ENCODE measurements at places on chromosomes 7 and 10.

- no peak for DNase-seq
Observed at GRCh38 chr7:146503844-146504243, 387.2 kb downstream of the CNTNAP2 start.

DNA sequence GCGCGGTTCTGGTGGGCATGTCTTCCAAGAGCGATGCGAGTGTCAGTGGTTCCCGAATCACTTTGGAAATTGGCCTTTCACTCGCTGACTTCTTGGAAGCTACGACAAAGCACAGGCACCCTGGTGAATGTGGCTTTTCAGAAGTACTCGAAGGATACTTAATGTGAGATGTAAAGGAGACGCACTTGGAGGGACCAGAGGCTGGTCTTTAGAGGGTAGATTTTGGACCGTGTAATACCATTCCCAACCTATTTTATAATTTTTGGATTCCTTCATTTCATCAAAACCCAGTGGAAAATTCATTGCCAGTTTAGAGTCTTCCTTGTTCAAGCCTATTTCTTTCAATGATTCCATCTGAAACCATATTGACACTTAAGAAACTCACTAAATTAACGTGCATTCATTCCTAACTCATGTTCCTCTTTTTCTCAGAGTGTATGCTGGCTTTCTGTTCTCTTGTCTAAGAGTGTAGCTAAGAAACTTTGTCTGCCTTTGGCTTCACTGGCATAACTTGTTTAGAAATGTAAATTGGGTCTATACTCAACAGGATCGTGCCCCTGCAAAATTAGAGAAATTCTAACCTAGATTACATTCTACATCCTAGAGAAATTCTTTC, 645 bp upstream of the COPG2 start:
- no peak for DNase-seq

DNA sequence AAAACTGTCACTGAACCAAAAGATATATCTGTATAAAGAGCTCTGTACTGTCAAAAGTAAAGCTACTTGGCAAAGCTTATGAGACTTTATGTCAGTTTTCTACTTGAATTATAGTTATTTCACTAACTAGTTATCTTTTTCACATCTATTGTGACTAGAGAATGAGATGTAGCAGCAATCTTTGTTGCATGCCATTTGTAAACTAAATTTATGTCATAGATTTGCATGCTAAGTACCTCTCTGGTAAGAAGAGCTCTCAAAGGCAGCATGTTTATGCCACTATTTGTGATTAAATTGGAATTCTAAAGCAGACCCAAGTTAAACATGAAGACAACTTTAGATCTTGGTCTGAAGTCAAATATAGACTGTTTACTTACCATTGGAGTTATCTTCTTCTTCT, 300.6 kb downstream of the CNTNAP2 start:
- no peak for DNase-seq

DNA sequence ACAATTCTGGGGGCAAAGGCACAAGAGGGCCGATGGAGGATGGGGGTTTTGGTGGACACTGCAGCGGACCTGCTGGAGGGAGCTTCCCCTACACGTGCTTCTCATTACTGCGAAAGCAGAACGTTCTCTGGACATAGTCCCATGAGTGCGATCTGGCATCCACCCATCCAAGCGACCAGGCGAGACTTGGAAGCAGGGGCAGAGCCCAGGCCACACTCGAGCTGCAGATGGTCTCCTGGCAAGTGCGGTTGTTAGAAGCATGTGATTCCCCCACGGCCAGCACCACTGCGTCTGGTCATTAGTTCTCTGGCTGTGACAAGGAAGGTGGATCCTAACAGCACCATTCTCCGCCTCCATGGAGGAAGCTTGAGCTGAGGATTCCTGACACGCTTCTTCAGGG, 118.4 kb upstream of the TCERG1L start:
- no peak for DNase-seq

DNA sequence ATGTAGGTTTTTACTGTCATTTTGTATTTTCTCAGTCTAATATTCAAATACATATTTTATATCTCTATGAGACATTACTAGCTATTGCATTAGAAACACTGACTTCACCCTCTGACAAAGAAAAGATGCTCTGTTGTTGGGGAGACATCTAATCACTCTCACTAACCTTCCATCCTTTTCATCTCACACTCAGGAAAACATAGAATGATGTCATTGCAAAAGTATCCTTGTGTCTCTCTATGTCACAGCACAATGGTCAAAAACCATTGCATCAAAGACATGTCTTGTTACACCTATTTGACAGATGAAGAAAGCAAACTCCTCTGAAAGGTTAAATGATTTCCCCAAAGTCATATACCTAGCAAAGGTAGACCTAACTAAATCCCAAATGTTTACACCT, 231.3 kb upstream of the PTN start:
- no peak for DNase-seq

DNA sequence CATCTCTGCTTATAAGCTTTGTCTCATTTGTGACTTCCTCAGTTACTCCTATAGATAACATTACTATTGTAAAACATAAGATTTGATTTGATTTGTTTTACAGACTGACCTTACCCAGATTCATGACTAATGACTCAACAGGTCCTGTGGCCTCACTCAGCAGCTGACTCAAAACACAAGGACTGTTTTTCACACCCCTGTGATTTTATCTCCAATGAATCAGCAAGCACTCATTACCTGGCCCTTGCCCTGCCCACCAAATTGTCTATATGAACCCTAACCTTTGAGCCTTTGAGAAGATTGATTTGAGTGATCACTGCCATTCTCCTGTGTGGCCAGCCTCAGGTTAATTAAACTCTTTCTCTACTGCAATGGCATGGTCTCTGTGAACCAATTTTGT, 1064.6 kb upstream of the LRRTM3 start:
- DNase-seq: no peak

DNA sequence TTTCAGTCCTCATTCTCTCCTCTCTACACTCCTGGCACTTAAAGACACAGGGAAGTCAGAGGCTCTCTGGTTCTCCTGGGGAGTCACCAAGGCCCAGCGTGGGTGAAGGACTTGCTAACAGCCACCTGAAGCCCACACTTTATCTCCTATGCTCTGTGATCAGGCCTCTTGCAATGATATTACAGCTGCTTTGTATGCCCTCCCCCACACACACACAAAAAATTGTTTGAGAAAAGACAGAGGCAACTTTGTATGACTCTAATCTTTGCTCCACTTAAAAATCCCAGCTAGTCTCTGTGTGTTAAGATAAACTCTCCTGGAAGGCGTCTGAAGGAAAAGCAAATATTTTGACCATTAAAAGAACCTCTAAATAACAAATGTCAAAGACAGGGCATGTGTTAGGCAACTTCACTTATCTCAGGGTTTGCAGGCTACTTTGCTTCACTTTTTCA, 507.2 kb downstream of the TNS3 start:
- no peak for DNase-seq

- DNase-seq: no peak
Observed at GRCh38 chr7:99465421-99465768, 572 bp downstream of the ATP5MF start.

DNA sequence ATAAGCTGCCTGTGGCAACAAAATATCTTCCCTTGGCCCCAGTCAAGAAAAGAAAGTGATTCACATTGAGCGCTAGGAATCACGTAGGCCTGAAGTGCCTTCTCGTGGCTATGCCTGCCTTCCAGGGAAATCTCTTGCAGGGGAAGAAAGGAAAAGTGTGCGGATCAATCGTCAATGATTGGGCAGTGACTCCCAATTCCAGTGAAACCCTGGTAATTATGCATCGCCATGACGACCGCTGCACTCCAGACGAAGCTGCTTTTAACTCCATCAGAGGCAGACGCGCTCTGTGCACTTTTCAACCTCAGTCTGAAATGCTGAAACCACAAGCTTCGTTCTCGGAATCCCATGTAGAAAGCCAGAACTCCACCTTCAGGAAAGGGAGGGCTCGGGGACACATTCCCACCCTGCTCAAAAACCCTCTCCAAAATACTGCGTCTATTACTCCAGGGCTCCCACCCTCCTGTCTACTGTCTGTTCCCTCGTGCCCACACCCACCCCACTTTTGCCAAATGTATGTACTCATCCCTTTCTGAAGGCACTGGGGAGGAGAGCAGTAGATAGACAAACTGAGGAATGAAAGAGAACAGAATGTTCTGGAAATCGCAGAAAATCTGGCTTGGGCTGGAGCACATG, 24.2 kb upstream of the PRKAG2 start:
- no peak for DNase-seq

DNA sequence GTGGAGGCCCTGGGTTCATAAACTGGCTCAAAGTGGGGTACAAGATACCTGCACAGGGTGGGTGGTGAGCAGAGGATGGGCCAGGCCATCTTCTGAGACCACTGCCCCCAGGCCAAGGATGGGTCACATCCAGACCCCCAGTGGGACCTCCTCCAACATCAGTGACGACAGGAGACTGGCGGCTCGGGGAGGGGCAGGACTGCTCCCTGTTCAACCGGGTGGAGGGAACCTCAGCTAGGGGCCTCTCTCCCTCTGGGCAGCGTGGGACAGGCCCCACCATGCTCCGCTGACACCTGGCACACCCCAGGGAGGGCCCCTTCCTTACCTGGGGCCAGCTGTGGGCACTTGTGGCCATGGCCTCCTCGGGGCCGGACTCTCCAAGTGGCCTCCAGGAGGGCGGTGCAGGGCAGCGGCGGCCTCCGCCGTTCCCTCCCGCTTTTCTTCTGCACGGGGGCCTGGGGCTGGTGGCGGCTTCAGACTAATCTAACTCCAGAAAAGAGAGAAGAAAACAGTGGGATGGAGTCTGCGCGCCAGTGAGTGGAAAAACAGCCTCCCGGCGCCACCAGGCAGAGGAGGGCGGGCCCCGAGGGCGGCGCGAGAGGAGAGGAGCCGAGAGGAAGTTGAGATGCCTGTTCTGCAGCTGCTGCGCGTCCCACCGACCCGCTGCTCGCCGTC, at the start of gene CALHM2:
CALHM2 (minus strand) TSS at position 540 of the 675 bp plus-strand sequence. CDS start 2,429 bp downstream, outside the sequence.
- peak; percentile 87 for DNase-seq

GRCh38 chr10:117096599-117097201, 41.4 kb downstream of the VAX1 start:
- no peak for DNase-seq

- no peak for DNase-seq
Observed at GRCh38 chr7:135853499-135853898, 104.9 kb upstream of the FAM180A start.

DNA sequence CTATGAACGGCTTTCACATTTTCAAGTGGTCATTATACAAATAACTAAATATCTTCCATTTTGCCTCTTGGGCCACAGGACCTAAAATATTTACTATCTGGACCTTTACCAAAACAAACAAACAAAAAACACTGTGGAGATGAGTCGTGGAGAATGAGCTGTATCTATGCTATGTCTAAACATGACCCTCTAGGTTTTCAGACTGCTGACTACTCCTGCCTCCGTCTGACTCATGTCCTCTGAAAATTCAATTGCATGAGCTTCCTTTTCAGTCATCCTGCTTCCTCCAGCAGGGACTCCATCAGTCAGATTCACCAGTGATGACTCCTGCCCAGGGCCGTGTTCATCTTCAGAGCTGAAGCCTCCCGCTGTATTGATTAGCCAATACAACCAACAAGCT, 96.8 kb downstream of the COL28A1 start:
- no peak for DNase-seq

DNA sequence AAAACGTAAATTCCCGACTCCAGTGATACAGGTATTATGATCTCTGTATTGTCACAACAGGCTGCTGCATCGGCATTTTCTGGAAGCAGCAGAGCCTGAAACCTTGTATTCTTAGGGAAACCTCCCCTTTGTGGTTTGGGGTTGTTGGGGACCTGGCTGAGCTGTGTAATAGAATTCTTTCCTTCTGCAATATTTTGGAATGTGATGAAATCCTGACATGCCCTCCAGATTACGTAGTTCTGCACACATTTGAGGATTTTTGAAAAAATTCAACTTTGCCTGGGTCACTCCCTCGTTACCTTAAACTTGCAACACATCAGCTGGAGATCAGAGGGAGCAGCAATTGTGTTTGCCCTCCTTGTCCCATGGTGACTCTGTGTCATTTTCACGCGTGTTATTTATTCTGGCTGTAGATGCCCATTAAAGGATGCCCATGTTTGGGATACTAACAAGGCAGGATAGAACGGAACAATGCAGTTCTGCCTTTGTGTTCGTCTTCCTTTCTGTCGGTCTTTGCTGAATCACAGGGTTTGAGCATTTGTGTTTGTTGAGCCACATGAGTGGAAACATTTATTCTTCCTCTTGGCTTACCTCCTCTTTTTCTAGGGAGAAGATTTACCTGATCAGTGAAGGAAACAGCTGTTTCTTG, 181.7 kb downstream of the TCF7L2 start:
- DNase-seq: peak; percentile 51

DNA sequence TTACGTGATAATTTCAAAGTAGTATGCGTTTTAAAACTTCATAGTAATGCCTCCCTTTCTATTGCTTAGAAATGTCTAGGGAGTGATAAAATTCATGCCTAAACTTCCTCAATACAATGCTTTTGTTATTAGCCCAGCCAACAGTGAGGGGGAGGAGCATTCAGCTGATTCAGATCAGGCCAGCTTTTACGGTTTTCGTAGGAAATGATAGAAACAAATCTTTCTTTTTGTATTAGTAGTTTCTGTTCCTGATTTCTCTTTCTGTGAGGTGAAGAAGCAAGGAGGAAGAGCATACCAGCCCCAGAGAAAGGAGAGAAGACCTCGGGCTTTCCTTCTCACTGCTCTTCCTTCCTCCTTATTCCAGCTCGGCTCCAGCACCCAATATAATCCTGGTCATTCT, 35.2 kb upstream of the ITPRID1 start:
- DNase-seq: no peak

- DNase-seq: no peak
Observed at GRCh38 chr7:134480202-134480601, 21.3 kb upstream of the AKR1B1 start.

DNA sequence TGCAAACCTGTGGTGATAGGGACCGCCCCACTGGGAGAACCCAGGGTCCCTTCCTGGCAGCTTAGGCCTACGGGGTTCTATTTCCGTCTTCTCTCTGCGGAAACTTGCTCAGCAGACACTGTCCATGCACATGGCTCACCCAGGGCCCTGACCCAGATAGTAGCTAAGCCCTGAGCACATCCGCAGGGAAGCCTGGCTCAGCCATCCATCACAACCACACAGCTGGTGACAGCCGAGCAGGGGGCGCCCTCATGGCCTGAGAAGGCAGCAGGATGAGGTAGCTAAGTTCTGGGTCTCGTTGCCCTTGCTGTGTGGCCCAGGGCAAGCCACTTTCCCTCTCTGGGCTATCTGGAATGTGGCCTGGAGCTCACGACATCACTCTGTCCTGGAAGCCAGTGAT, 23.3 kb downstream of the NPTX2 start:
- DNase-seq: no peak

All from right forelimb (tissue), 1 donor.